Stimulated activated CD4-positive, alpha-beta T cell treated with anti-CD3 and anti-CD28 coated beads, Interleukin-2, amount 100 ng/mL, for 24 hours (primary cell): ENCODE measurements at places on chromosomes 7 and 10.

DNA sequence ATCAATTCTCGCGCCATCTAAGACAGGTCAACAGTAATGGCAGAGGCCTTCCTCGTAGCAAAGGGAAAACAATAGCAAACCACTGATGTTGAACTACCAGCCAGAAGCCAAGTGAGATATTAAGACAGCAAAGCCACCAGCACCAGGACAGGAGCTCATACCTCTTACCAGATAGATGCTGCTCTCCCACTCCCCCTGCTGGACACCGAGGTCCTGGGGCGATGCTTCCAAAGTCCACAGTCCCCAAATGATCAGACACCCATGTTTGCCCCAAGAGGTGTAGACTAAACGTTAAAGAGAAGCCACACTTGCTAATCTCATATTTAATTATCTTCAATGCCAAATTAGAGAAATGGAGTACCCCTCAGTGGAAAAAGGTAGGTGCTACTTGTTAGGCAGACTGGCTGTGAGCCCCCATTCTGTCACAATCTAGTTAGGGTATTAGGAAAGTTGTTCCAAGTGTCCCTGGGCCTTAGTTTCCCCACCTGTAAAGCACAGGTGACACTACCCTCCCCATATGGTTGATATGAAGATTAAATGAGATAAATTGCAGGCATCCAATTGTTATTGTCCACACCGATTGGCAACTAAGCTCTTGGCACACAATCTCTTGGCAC is 39.9 kb downstream of the TOMM7 start:
- DNase-seq, result peak; percentile 85

GRCh38 chr10:102504976-102505300 is 1.2 kb downstream of the SUFU start:
- no peak for DNase-seq

- no peak for DNase-seq
Measured at GRCh38 chr10:3735175-3735574, 49.8 kb downstream of the KLF6 start.

- DNase-seq, result no peak
Measured at GRCh38 chr10:78175444-78176015, 141.9 kb downstream of the RPS24 start.
